Right atrium auricular region (tissue), 2 donors: ENCODE measurements at places on chromosomes 12 and 14. TPM values are rescaled to one million over a fixed set of nuclear protein-coding genes. Genes with fewer than 3 reads are reported as not detected.

- DNase-seq = no peak
Measured at GRCh38 chr12:62472472-62472871, 5.8 kb downstream of the MON2 start.

GRCh38 chr12:9372202-9372601 lies 164.0 kb upstream of the PZP start:
- DNase-seq = no peak

The ARHGDIB gene
- 69.5 TPM for total RNA-seq

The BDKRB2 gene
- 1.7 TPM for total RNA-seq

The PRR4 gene
- total RNA-seq = not detected
